ENCODE measurements at places on chromosomes 3 and 15.

DNA sequence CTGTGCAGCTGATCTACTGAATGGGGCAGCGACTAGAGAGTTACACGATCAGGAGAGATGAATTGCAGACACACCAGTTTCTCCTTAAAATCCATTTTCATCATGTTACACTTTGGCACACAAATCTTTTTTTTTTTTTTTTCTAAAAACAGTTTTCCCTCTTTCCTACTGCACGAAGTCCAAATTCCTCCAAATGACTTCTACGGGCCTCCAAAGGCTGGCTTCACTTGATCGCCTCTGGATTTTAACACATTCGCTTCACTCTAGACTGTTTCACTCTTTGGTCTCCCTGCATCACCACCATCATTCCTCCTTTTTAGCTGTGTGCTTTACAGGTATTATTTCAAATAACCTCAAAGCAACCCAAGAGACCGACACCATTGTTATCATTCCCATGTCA, 268.6 kb downstream of the RORA start:
- DNase-seq = no peak

GRCh38 chr3:23832523-23832922, 26.8 kb downstream of the UBE2E1 start:
- DNase-seq = no peak

DNA sequence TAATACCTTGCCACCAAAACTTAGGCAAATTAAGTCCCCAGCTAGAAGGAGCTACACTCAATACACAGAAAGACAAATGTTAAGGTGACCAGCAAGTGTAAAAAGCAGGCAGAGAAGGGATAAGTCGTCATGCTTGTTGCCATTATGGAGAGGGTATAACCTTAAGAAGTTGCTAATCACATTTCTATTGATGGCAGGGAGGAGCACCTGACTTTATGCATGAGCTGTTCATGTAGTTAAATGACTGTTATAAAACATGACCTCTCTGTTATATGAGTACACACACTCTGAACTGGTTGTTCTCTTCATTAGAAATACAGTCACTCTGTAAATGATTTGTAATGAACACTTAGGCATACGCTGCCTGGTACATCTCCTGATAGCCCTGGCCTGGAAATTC, 6.6 kb upstream of the CCNL1 start:
- DNase-seq = no peak

GRCh38 chr3:151687076-151687475, 46.7 kb upstream of the AADACL2 start:
- DNase-seq = no peak

GRCh38 chr15:50028326-50028725, 90.7 kb downstream of the ATP8B4 start:
- DNase-seq = no peak

- DNase-seq = no peak
Measured at GRCh38 chr3:140199743-140200142, 264.8 kb downstream of the CLSTN2 start.

- DNase-seq = no peak
Measured at GRCh38 chr3:43211681-43212080, 74.7 kb upstream of the SNRK start.

DNA sequence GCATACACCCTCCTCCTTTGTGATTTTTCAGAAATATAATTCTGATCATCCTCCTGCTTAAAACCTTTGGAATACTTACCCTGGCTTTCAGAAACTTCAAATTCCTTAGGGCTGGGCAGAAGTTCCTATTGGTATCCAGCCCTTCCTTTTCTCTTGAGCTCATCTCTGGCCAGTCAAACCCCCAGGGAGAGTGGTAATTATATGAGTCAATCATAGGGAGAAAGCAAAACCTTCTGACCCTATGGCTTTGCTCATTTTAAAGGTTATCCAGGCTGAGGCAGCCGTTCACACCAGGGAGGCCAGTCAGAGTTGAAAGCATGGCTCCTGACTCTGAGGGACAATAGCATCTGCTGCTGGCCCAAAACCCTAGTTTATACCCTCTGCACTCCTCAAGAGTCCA, 23.9 kb upstream of the CTNNB1 start:
- no peak for DNase-seq

DNA sequence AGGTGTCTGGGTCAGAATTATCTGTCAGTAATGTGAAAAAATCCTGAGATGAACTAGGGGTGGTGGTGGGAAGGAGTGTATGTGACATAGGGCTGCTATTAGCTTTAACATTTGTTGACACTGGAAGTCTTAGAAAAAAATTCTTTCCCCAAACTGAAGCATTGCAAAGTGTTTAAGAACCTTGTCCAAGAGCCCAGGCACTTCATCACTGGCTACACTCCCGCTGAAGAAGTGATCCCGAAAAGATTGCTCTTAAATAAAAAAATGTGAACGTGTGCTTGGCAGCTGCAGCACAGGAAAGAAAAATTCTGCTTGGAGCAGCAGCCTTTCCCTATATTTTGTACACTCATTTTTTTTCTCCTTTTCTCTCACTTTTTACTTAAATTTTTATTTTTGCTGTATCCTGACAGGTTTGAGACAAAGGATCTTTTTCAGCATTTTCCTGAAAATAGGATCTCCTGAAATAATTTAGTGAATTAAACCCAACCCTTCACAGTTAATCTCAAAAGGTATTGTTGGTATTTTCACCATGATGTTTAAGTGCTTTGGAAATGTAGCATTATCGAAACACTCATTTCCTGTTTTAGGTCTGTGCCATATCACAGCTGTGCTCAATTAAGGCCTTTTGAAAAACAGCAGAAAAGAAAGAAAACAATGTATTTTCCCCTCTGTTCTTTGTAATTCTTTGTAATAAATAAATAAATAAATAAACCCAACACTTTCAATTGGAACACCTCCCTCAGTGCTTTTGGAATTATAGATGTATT, 477.6 kb downstream of the ZNF385D start:
- no peak for DNase-seq

- peak; percentile 72 for DNase-seq
Measured at GRCh38 chr3:113151461-113152031, 59.8 kb upstream of the BOC start.

- no peak for DNase-seq
Measured at GRCh38 chr3:66453651-66454463, 47.0 kb downstream of the LRIG1 start.

DNA sequence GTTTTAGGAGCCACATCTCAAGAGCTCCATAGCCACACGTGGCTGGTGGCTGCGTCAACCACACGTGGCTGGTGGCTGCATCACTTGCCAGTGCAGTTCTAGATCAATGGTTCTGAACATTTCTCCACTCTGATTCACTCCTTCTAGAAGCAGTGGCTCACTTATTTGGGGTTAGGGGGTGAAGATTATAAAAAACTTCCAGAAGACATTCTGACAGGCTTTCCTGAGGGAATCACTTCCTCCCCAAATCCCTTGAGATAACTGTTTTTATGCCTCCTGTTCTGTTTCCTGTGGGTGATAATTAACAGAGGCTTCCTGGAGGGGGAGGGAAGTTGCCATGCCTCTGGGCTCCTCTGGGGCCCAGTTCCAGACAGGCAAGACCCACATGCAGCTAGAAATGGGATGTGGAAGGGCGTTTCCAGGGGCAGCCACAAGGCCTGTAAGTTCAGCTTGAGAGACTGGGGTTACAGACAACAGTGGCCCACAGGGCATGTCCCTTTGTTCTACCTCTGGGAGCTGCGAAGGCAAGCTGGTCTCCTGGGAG, 23.6 kb downstream of the HEG1 start:
- DNase-seq = no peak

DNA sequence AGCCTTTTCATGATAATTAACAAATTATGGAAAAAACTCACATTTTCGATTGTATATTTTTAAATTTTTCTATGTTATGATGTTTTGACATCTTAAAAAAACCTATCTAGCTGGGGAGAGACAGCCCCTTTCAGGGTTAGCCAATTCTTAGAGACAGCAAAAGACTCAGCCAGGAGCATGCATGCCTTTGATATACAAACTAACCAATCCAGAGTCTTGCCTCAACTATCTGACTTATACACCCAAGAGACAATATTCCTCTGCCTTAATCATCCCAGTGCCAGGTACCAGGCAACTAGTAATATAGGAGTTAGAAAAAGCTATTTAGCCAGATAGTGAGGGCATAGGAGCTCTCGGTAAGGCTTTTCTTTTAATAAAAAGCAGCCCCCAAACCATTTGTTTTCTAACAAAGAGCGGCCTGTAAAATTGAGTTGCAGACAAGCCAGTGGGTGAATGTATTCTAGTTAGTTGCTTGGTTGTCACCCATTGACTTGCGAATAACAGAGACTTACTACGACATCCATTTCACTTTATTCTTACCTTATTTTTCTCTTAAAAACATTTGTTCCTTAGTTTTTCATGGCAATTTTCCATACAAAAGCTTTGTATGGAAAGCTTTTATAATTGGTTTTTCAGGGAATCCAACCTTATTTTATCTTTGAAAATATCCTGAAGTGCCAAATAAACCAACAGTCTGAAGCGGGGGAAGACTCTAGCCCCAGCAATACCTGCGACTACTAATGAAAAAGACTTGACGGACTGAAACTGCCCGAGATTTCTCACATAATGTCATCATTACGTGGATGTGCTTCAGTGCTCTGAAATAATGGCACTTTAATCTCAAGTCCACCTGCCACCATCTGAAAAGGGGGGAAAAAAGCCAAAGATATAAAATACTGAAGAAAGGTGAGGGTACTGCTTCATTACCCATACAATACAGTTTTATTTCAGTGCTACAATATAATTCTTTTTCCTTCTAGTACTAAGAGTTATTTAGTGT, 64.6 kb upstream of the ATP2C1 start:
- DNase-seq = no peak

DNA sequence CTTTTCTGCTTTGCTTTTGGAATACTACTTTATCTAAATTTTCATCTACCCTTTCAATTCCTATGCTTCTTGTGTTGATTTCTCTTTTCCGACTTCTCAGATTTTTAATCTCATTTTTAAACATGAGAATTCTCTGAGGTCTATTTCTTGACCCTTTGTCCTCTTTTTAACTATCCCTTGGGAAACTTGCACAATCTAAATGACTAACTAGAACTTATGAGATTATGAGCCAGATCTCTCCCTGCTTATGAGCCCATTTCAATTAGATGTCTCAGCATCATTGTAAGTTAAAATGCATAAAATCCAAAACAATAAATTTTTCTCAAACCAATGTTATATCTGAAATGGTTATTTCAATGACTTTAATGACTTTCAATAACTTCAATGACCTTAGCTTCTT, 296.9 kb upstream of the AGTR1 start:
- DNase-seq = no peak

DNA sequence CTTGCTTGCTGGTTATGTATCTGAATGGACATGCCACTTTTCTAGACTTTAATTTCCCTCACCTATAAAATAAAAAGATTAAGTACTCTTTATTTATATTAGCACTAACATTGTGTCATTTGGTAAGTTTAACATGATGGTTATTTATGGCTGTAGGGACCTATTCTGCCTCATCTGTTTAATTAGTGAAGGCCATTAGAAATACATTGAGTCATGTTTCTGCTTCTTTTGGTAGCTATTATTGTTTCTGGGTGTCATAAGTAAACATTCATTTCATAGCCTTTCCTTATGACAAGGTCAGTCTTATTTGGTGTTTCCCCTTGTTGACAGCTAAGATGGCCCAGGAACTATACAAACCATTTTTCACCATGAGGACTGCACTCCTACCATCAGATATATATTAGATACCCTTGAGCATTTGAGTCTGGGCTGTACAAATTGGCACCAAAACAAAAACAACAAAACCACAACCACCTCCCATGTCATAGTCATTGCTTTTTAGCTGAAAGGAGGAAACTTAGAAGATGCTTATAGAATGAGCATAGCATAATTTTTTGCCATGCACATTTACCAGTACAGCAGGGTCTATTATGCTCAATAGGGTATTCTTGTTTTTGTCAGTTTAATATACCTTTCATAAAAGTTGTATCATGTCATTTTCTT, 39.3 kb downstream of the SRP14 start:
- no peak for DNase-seq

DNA sequence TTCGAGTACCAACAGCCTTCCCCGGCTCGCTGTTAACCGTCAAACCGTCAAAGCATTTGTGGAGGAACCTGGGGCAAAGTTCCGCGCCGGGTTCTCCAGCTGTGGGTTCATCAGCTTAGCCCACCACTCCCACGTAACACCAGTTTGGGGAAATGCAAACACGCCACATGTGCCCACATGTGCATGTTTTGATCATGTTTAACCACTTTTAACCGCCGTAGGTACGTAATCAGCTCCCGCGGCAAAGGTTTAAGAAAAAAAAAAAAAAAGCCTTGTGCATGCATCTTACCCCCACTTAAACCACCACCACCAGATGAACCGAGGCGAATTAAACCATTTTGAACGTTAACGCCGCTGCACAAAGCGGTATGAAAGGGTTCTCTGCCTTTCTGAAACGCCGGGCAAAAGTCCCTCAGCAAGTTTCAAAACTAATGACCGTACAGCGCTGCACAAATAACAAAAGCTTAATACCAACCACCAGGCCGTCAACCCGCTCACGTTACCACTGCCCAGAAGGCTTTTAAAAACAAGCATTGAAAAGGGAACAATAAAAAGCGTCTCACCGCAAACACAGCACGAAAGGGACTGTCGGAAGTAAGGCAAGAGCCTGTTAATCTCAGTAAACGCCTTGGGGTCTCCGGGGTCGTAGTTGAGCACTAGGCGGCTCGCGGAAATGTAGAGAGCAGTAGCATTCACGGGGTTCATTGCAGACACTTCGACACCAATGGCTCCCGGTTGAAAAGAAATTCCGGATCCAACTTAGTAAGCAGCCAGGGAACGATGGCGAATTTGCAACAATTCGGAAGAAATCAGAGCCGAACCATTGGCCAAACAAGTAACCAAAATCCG, 1.5 kb downstream of the MSL2 start:
- DNase-seq = no peak

GRCh38 chr15:81244306-81244705, 47.6 kb downstream of the IL16 start:
- no peak for DNase-seq

DNA sequence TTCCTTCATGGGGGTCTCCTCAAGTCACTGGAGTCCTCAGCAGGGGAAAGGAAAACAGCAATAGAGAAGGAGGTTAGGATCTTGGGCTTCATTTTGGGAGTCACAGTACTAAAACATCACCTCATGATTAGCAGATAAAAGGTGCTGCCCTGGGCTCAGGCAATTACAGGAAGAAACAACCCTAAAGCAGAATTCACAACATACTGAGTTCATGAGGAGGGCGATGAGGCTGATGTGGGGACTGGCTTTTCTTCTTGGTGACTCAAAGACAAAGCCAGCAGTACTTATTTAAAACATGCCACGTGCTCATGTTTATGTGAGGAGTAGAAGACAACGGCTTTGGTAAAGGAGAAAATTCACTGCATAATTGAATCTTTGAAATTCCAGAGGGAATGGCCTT, 822.3 kb upstream of the CFAP20DC start:
- DNase-seq = no peak

DNA sequence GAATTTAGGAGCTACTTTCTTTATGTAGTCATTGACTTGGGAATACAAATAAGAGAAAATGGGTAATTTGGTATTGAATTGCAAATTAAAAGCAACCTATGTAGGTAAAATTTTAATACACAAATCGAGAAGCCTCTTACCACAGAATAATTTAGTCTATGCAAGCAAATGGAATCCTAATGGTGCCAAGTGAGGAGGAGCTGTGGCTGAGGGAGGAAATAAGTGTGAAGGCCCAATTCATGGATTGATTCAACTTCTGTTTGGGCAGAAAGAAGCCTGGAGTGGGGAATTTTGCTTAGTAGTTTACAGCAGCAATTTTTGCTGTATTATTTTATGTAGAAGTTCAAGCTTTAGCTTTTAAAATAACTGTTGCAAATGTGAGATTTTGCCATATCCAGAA, 291.9 kb downstream of the OXSM start:
- DNase-seq = no peak
